ENCODE measurements at places on chromosomes 11 and 22.

DNA sequence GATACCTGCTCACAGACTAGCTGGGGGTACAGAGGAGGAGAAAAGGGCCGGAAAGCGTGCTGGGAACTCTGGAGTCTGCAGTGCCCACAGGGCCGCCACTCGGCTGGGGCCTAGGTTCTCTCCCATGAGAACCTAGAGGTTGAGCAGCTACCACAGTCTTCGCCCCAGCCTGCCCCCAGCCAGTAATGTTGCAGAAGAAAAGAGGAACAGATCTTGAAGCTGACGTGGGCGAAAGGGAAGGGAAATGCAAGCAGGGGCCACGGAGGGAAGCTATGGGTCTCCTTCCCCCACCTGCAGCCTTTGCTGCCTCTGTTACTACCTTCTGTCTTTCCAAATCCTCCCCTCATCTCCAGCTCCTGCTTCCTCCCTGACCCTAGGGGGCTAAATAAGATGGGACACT lies 28.8 kb upstream of the P2RY2 start:
- DNase-seq: no peak

- DNase-seq: no peak
Measured at GRCh38 chr22:28560046-28560742, 119.4 kb downstream of the TTC28 start.

DNA sequence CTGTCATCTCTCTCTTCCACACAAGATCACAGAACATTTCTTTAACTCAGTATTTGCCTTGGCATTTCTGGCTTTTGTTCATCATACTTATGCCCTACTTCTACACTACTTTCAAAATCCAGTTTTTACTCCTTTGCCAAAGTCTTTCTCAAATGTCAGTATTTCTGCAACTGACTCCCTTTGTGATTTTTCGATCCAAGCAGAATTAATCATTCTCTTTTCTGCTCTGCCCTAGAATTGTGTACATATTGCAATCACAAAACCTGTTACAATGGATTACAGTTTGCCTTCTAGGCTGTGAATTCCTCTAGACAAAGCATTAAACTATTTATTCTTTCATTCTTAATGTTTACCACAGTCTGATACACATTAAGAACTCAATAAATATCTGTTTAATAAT lies 33.3 kb upstream of the GLYAT start:
- no peak for DNase-seq

GRCh38 chr22:47445716-47446290 lies 683.4 kb downstream of the TBC1D22A start:
- no peak for DNase-seq

GRCh38 chr11:61516675-61517572 lies 8.4 kb downstream of the LRRC10B start:
- peak; percentile 97 for DNase-seq

DNA sequence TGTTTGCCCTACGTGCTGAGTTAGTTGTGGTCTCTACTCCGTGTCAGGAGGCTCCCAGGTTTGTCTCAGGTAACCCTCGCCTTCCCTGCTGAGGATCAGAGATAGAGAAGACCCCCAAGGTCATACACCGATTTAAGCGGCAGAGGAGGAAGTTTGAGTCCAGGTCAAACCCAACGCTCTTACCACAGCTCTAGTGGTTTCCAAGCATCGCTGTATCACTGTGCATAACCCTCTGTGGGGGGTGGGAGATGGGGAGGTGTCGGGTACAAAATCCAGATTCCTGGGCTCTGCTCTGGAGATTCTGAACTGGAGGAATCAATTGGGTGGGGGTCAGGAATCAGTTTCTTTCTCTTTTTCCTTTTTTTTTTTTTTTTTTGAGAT lies 627 bp downstream of the DNAJC4 start:
- no peak for DNase-seq

GRCh38 chr22:44689173-44689572 lies 12.8 kb upstream of the PRR5 start:
- no peak for DNase-seq

DNA sequence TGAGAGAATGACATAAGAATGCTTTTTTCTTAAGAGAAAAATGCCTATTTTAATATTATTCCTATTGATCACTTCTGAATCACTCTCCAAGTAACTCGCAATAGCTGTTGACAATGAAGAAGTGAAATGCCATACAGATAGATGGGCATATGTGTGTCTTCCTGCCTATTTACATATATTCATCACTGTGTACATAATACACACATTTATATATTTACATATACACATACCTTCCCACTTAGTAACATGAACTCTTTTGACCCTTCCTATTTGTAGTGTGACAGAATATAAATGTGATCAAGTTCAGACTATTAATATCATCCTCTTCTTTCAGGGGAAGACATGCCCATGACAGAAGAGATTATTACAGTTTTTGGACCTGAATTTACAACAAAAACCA lies 756.7 kb downstream of the DLG2 start:
- DNase-seq: no peak
